Renal cortical epithelial cell (primary cell): ENCODE measurements at places on chromosomes 7 and 10. TPM values are rescaled to one million over a fixed set of nuclear protein-coding genes. Genes with fewer than 3 reads are reported as not detected.

- DNase-seq, result no peak
These were observed 61.8 kb downstream of the LRRC17 start for GRCh38 chr7:102974366-102975236.

GRCh38 chr10:110514848-110515247 lies 17.1 kb downstream of the DUSP5 start:
- no peak for DNase-seq

DNA sequence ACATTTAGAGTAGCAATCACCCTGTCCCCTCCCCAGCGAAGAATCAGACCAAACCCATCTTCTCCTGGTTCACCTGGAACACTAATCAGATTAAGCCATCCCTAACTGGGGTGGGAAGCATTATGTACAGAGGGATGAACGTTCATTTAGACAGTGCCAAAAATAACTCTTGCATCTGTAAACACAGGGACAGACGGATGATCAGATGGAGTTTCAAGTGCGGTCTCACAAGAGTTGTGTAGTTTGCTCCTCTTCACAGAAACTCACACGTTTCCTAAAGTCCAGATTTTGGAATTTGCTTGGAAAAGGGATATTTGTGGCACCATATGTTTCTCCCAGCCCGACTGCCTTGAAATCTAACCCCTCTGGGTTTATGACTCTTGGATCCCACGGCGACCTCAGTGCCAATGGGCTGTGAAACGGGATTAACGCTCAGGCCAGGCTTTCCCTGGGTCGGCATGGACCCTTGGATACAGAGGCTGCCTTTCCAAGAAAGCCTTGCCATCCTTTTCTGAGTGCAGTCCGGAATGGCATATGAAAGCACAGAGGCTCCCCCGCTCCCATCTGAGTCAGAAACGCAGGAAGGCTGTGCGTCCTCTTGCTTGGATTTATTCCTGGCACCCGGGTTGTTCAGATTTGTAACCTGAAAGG lies 293.2 kb upstream of the HABP2 start:
- no peak for DNase-seq

DNA sequence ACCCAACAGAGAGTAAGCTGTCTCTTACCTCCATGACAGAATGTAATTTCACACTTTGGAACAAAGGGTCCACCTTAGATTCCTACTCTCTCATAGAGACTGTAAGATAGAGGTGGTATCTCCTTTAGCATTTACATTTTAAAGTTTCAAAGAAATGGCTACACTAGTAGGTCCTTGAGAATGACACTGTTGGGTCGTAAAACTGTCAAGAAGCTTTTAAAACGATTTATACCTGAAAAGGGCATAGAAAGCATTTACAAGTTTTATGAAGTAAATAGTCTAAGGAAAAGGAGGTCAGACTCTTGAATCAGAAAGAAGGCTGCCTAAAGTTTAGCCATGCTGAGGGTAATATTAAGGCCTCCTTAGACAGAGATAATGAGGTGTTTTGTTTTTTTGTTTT lies 1212.4 kb upstream of the PHF14 start:
- DNase-seq, result no peak

GRCh38 chr7:74320645-74321221 lies 31.5 kb downstream of the CLIP2 start:
- DNase-seq, result no peak

DNA sequence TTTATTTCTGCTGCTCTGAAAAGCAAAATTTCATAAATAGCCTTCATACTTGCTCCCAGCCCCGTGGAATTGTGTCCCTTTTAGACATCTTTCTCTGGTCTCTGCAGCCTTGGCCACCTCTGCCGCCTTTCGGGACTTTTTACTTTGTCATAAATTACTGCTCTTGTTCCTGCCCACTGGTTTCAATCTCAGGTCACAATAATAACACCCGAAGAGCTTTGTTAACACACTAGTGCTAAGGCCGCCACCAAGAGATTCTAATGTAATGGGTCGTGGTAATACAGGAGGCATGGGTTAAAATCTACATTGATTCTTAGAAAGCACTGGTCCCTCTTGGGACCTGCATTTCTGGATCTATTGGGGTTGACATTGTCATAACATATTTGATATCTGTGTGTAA lies 276.0 kb upstream of the VWC2 start:
- no peak for DNase-seq

- DNase-seq, result no peak
These were observed 81.0 kb downstream of the POLL start for GRCh38 chr10:101506829-101507661.

DNA sequence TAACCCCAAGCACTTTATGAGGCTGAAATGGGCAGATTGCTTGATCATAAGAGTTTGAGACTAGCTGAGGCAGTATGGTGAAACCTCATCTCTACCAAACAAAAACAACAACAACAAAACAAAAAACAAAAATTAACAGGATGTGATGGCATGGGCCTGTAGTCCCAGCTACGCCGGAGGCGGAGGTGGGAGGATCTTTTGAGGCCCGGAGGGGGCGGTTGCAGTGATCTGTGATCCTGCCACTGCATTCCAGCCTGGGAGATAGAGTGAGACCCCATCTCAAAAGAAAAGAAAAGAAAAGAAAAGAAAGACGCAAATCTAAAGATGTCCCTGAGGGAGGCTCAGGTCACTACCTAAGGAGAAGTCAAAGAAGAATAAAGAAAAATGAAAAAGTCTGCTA lies 35.3 kb upstream of the AGR2 start:
- DNase-seq, result no peak

GPR37 gene
- total RNA-seq, result 1.2 and 4.2 TPM in 2 replicates

HSPA12A gene
- total RNA-seq, result 24.7 and 79.5 TPM in 2 replicates

GRCh38 chr7:148238761-148239325 lies 351.7 kb upstream of the C7orf33 start:
- DNase-seq, result no peak

NEUROG3 gene
- total RNA-seq, result not detected in 2 replicates
